Heart left ventricle (tissue), 16 donors: ENCODE measurements at places on chromosomes 11 and 22. TPM values are rescaled to one million over a fixed set of nuclear protein-coding genes. Genes with fewer than 3 reads are reported as not detected.

The HTR3A gene
- not detected for polyA plus RNA-seq

The MAPK8IP2 gene
- polyA plus RNA-seq, result 0.35 TPM

The IL17REL gene
- not detected for polyA plus RNA-seq

The MYO18B gene
- 140 TPM for polyA plus RNA-seq

The ALX4 gene
- not detected for polyA plus RNA-seq

The NEFH gene
- 0.08 TPM for polyA plus RNA-seq

The PGA3 gene
- 0.21 TPM for polyA plus RNA-seq

The CTSW gene
- polyA plus RNA-seq, result 0.17 TPM

The CLTCL1 gene
- polyA plus RNA-seq, result 9.3 TPM

The SCGB2A2 gene
- not detected for polyA plus RNA-seq

The SPDYC gene
- not detected for polyA plus RNA-seq

The PIK3IP1 gene
- polyA plus RNA-seq, result 4.0 TPM

The BATF2 gene
- polyA plus RNA-seq, result 2.0 TPM

The DNAL4 gene
- 14.9 TPM for polyA plus RNA-seq

The GLYATL1 gene
- not detected for polyA plus RNA-seq

The MGAT3 gene
- 2.6 TPM for polyA plus RNA-seq

The CADM1 gene
- polyA plus RNA-seq, result 33.4 TPM

The TTC28 gene
- polyA plus RNA-seq, result 5.1 TPM

The KCNK7 gene
- polyA plus RNA-seq, result 1.6 TPM

The GP1BB gene
- 6.5 TPM for polyA plus RNA-seq
